Tibial nerve (tissue), 4 donors: ENCODE measurements at places on chromosomes 2 and 18.

GRCh38 chr2:240597054-240597418, 10.5 kb downstream of the CAPN10 start:
- no peak for DNase-seq

DNA sequence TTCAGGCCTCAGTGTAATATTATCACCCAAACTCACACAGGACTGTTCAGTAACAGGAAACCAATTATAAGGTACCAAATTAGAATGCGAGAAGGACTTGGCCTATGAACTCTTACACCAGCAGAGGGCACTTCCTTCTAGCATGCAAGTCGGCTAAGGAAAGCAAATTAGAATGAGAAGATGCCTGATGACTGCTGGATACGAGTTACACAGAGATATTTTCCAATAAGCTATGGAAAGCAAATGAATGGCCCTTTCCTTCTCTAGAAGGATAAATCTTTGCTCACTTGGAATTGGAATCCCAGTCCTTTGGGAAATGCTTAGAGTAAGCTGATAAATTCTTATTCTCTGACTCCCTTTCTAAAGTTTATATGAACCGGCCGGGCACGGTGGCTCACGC, 109.8 kb downstream of the AP1S3 start:
- DNase-seq: peak; percentile 12

GRCh38 chr2:169362118-169362893, at the start of gene LRP2:
Gene LRP2, minus strand, starts transcription at chr2:169362534. Its CDS starts 135 bp downstream, at chr2:169362399.
- no peak for DNase-seq

DNA sequence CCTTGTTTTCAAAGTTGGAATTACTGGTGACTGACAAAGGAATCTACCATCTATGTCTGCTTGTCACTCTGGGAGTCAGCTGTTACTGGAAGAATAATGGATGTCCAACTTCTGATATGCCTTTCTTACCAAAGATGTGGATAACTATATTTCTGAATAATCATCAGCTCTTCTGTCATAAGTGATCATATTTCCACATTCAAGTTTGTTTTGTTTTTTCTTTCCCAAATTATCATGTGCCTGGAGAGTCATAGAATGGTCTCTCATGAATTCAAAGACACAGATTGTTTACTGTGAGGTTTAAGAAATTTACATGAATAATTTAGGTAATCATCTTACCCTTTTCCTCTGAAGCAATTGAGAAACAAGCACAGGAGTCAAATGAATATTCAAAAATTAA, 986.7 kb upstream of the CDH2 start:
- no peak for DNase-seq

GRCh38 chr2:17271416-17271815, 246.8 kb downstream of the RAD51AP2 start:
- no peak for DNase-seq

DNA sequence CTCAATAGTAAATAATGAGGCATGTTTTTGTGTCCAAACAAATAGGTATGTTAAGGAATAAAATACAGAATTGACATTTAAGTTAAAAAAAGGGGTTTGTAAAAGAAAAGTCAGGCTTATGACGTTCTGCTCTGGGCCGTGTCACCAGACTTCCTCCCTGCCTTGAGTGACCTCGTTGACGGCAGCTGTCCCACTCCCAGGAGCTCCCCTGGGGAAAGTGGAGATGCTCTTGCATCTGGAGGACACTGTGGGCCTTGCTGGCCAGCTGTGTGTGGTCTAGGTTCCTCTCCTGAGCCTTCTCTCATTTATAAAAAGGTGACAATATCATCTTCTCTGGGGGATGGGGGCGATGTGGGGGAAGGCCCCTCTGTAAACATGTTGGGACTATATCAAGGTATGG, 196.2 kb downstream of the CLIP4 start:
- no peak for DNase-seq

GRCh38 chr2:148565272-148565894, 79.2 kb upstream of the EPC2 start:
- DNase-seq: no peak

- DNase-seq: no peak
Observed at GRCh38 chr2:121356058-121356640, 71.1 kb upstream of the TFCP2L1 start.

GRCh38 chr2:112483831-112484230, 1.9 kb downstream of the TTL start:
- no peak for DNase-seq

DNA sequence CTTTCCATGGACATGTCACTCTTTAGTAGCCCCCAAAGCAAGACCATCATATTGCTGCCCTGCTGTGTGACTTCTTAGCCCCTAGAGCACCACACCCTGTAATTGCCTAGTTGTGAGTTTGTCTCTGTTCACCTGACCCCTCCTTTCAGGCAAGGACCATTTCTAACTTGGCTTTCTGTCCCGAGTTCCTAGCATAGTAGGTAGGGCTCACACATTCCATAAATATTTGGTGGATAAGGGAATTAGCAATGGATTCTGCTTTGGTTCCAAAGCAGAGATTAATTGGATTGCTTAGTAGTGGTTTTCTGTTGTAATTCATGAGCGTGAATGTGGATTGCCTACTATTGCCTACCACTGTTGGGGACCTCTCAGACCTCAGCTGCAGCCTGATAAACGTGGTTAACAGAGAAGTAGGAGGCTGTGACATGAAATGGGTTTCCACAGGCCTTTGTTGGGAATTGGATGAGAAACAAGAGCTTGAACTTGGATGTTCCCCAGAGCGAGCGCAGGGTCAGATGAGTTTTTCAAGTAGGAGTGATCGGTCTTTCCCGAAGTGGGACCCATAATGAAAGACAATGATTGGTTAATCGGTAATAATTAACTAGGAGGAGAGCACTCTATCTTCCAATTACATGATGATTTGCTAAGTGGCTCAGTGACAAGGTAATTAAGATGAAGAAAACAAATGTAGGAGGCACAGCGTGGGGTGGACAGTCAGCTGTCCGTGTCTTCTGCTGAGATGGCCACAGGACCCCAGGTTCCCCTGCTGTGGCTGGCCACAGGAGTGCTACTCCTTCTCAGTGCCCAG, 13.4 kb upstream of the UGT1A1 start:
- DNase-seq: no peak
